ENCODE measurements at places on chromosomes 3 and 15.

DNA sequence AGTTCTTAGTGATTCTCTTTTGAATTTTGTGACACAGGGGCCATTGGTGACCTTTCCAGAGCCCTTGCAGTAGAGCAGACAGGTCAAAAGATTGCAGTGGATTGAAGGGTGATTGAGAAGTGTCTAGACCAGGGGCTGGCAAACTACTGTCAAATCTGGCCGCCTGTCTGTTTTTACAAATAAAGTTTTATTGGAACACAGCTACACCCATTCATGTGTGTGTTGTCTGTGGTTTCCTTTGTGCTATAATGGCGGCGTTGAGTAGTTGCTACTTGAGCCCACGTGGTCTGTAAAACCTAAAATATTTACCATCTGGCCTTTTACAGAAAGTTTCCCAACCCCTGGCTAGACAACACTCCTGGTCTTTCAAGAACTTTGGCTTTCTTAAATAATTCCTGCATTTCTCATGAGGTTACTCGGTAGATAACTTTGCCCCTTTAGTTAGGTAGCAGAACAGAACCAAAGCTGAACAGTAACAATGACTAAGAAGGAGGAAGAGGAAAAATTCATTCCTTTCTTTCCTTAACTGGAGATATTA is 265.1 kb upstream of the NR2E3 start:
- DNase-seq: no peak

DNA sequence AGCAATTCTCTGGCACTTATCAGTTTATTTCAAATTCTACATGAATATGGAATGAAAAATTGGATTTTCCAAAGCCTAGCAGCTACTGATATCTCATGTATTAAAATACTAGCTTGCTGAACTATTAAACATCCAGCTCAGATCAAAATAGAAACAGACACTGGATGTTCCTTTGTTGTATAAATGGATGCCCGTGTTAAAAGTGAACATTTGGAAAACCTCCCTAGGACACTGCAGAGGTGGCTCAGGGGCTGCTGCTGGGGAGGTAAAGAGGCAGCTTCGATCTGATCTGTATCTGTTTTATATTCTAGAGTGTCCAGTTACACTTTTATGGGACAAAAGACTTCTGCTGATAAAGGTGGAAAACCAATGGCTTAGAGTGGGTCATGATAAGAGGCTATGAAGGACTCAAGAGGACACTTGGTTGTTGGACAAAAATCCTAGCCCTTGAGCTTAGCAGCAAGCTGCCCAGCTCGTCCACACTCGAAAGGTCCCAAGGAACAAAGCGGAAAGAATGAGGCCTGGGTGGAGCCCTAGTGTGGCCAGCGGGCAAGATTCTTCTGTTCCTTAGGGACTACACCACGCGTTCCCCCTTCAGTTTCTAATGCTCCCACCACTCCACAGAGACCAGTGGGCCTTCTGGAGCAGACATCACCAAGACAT is 9.9 kb downstream of the MESD start:
- no peak for DNase-seq

GRCh38 chr15:98855815-98856531 is 151.6 kb downstream of the PGPEP1L start:
- DNase-seq: no peak

DNA sequence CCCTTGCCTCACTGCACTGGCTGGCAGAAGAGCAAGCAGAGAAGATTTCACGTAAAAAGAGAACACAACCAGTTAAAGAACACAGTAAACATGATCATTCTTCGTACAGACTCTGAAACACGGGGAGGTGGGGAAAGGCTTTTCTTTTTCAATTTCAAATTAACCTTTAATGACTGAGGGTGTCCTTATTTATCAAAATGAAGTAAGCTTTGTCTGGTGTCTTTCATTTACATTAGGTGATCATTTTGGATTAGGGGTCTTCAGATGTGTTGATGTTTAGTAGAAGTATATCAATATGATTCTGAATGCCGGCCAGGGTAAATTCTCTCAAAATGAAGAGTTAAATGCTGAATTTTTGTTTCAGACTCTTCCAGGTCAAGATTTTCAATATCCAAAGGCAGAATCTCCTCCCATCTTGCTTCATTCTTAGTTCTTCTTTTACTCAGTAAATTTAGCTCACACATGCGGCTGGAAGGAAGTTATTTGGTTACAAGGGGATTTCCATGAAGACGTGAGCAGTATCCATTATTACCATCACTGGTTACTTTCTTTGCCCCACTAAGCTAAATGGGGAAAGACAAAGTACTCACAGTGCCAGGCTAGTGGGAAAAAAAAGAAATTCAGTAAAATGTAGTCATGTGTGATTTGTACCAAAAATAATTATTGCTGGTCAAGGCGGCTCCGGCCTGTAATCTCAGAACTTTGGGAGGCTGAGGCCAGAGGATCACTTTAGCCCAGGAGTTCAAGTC is 272.2 kb upstream of the NR2F2 start:
- DNase-seq: no peak

- no peak for DNase-seq
Observed at GRCh38 chr3:82093641-82094040, 332.2 kb upstream of the GBE1 start.

DNA sequence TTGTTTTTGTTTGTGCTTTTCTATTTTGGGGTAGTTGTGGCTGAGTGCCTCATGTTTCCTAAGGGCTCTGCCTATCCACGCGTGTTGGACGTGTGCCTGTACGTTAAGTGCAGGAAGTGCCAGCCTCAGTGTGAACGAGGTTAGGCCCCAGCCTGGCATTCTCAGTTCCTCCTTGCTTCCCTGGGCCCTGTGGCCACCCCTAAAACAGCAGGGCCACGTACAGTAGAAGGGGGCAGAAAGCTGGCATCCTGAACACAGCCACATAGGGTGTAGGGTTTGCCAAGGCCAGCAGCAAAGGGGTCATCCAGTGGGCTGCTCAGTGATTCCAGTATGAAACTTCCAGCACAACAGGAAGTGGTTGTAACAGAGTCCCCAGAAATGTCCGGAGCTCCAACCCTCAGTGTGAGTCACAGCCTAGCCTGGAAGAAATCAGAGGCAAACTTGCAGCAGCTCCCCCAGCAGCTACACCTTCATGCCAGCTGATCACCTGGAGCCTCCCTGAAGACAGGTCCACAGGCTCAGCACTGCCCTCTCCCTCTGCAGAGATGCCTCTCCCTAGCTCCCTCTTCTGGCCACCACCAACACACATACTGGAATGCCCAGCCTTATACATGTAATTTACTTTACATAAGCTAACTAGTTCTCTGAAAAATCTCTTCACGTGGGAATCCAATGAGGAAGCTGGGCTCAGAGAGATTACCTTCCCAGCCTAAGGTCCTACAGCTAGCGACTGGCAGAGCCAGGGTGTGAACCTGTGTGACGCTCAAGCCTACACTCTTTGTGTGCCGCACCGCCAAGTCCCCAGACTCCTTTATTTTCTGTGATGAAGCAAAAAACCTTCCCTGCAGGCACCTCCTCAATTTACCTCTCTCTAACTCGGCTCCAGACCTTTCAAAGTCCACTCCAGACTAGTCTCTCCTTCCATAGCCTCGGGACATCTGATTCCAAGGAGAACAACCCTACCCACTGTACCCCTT is 26.6 kb downstream of the ILDR1 start:
- DNase-seq: no peak

DNA sequence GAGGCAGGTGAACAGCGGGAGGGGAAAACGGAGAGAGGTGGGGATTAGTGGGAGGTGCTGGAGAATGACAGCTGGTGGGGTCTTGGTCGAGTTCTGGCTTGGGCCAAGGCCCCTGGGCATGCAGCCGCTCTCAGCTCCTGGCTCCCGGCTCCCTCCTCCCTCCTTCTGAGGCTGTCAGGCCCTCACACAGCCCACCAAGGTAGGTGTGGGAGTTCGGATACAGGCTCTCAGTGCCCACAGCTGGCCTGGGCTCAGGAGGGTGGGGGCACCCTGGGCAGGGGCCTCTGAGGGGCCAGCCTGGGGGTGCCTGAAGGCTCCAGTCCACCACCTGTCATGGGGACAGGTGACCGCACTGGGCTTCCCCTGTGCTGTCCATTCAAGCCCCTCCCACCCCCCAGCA is 39.9 kb downstream of the PLXNA1 start:
- DNase-seq: no peak

GRCh38 chr3:114299421-114299820 is 5.6 kb downstream of the TIGIT start:
- no peak for DNase-seq

- DNase-seq: no peak
Observed at GRCh38 chr3:139122612-139123011, 77.9 kb upstream of the PRR23C start.

DNA sequence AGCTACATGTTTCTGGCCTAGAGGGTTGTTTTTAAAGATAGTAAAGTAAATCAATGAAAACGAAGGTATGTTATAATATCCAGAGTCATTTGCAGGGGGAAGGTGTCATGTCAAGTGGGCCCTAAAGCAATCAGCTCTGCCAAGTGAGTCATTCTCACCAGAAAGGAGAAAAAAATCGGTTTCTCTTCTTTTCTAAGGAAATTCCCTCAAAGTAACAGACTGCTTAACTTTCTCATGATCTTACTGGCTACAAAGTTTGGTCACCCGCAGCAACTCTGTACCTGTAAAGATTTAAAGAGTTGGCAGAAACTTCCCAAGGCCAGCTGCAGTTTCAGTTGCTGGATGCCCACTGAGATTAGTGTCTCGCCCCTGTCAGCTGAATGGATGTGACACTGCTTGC is 5.5 kb upstream of the FSIP1 start:
- no peak for DNase-seq

- no peak for DNase-seq
Observed at GRCh38 chr15:74482661-74483060, 21.7 kb upstream of the UBL7 start.

DNA sequence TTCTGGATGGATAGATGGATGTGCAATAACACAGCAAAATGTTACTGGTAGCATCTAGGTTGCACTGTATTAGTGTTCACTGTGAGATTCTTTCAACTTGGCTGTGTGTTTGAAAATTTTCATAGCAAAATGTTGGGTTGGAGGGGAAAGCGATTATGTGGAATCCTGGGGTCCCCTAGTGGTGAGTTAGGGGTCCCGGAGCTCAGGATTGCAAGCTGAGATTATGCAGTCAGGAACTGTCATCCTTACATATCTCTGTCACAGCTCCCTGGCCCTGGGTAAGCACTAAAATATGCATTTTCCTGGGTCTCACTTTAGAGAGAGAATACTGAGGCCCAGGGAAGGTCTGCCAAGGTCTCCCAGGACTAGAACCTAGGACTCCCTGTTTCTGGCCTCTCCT is 77.2 kb downstream of the CEMIP start:
- no peak for DNase-seq

- DNase-seq: no peak
Observed at GRCh38 chr3:107791450-107791849, 268.7 kb downstream of the BBX start.

DNA sequence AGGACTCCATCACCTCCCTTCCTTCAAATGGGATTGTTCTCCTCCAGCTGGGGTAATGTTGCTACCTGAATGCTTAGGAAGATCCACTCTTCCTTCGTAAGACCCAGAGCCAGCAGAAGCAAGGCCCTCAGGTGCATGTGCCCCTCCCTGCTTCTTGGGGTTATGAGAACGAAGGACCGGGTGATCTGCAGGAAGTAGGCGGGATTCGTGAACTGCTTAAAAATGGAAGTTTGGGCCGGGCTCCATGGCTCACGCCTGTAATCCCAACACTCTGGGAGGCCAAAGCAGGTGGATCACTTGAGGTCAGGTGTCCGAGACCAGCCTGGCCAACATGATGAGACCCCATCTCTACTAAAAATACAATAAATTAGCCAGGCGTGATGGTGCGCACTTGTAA is 8.0 kb downstream of the TLR9 start:
- no peak for DNase-seq

GRCh38 chr3:66671291-66671690 is 170.5 kb upstream of the LRIG1 start:
- DNase-seq: no peak

DNA sequence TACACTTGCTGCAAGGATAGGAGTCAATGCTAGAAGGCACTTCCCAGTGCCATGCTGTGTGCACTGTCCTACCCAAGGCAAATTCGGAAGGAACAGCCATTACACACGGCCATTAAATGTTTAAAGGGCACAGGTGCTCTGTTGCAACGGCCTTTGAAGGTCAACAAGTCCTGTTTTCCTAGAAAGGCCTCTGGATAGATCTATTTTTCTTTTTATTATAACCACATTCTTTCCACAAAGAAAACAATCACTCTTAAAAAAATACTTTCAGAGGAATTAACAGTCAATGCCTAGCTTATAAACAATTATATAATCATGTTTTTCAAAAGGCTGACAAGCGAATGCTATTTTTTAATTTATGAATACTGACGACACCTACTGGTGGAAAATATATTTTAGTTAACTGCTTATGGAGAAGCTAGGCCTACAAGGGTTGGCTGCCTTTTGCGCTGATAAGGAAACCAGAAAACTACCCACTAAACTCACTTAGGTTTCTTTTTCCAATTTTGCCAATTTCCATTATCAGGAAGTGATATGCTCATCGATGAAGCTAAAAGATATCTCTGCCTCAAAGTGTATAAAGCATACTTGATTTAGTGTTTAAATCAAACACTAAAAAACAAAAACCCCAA is 2.4 kb downstream of the ARHGEF3 start:
- no peak for DNase-seq

DNA sequence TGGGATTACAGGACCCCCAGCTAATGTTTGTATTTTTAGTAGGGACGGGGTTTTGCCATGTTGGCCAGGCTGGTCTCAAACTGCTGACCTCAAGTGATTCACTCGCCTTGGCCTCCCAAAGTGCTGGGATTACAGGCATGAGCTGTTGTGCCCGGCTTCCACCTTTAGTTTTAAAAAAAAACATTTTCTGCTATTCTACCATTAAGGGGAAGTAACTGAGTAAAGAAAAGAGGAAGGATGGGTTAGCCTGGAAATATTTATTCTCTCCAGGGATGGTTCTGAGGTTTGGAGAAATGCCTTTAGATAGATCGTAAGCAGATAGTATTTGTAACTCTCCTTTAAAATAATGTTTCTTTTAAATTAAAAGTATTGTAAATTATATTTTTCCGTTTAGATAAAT is 3.1 kb downstream of the AP4E1 start:
- DNase-seq: no peak

- no peak for DNase-seq
Observed at GRCh38 chr3:3618623-3619022, 180.6 kb upstream of the LRRN1 start.

GRCh38 chr3:108486338-108486737 is 24.1 kb downstream of the MYH15 start:
- no peak for DNase-seq
